Cerebellar nuclear complex (tissue), 1 donor: ENCODE measurements at places on chromosomes 3 and 15.

DNA sequence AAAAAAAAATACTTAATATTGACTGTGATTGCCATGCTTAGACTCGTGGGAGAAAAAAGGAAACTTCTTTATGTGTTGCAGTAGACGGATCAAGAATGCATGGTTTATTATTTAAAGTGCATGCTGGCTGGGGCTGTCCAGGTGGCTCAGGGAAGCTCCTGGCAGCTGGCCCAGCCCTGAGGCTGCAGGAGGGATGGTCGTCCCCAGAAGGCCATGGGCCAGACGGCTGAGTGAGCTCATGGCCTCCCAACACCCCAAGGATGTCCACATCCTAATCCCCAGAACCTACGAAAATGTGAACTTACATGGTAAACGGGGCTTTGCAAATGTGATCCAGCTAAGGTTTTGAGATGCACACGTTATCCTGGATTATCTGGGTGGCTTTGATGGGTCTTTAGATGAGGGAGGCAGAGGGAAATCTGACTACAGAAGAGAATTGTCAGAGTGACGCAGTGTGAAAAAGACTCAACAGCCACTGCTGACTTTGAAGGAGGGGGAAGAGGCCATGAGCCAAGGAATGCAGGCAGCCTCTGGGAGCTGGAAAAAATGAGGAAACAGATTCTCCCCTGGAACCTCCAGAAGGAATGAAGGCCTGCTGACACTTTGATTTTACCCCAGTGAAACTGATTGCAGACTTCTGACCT lies 29.8 kb downstream of the ADAMTS17 start:
- DNase-seq: no peak

DNA sequence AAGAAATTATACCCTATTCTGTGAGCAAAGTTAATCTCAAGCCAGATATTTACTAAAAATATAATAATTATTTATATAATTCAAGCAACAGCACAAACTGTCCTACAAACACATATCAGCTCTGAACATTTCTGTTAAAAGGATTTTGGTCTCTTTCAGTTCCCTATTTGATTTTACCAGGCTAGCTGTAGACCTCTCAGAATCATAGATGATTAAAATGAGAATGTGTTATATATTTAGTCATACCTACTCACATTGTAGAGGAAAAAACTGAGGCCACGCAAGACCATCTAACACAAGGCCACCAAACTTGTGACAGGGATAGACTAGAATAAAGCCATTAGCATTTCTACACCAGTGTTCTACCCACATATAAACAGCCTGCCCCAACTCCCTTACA lies 28.5 kb downstream of the ACKR4 start:
- no peak for DNase-seq

- no peak for DNase-seq
Observed at GRCh38 chr15:59691194-59691805, 2.2 kb upstream of the BNIP2 start.

DNA sequence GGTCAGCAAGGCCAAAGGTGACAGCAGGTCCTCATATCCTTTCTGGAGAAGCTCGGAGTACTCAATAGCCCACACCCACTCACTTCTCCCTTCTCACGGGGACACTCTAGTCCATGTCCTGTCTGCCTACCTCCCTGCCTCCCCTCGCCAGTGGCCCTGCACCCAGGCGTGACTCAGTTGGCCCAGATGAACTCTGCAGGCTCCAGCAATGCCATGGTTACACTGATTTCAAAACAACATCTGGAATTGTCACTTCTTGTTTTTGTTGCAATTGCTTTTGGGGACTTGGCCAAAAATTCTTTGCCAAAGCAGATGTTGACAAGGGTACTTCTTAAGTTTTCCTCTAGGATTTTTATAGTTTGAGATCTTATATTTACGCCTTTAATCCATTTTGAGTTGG lies 13.0 kb downstream of the IL16 start:
- DNase-seq: no peak

GRCh38 chr3:61907210-61907795 lies 345.9 kb downstream of the PTPRG start:
- DNase-seq: no peak

- DNase-seq: no peak
Observed at GRCh38 chr3:109930582-109930981, 593.2 kb upstream of the DPPA4 start.

DNA sequence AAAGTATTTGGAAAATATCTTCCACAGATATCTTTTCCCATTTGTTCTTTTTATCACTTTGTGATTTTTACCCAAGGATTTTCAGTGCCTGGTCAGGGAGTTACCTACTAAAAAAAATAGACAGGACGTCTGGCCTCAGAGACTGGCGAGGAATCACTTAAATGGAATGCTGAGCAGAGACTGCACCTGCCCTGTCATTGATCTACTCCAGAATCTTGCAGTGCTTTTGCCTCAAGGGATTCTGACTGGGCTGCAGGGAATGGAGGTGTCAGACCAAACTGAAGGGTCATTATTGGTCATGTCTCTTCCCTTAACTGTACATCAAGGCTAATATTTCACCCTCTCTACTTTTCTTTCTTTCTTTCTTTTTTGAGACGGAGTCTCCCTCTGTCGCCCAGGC lies 12.1 kb upstream of the RYR3 start:
- DNase-seq: no peak

DNA sequence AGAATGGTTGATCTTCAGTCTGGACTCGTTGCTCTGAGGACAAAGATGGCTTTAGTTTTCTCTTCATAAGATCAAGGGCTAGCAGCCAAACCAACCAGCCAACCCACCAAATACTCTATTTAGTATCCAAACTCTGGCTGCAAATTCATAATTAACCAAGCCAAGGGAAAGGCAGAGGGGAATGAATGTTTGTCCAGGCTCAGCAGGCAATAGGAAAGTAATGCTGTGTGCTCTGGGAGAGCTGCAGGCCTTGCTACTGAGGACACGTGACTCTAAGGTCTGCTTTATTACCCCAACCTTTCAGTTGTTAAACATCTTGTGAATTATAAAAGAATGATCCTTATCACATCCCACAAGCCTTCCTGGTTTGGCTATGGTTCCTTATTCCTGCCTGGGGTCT lies 52.3 kb upstream of the GALNT15 start:
- DNase-seq: no peak
